ENCODE measurements at places on chromosomes 13 and 19.

DNA sequence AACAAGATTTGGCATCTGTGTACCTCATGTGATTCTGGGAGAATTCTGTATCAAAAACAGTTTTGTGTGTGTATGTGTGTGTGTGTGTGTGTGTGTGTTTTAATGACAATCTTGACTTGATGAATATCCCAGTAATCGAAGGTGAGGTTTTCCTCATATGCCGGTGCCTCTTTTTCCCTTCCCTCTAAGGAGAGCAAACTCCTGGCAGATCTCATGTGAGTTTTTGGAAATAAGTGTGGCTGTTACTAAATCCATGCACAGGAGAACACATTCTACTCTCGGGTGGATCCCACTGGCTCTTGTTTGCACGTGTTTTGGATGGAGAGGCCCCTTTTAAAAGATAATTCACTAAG, 29.0 kb upstream of the CEBPG start:
- no peak for DNase-seq

DNA sequence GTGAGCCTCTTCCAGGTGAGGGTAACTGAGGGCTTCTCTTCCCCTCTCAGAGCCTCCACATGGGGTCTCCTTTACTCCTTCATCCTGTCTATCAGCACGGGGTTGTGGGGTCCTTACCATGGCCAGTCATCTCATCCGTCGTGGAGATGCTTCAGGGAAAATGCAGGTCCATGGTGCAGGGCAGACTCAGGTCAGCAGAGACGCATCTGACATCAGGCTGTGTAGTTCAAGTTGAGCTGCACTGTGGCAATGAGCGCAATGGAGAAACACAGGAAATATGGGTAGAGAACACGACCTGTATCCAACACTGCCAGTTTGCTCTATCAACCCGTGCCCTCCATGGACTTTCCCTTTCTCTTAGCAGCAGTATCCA, 13.9 kb downstream of the LILRA5 start:
- DNase-seq: no peak

DNA sequence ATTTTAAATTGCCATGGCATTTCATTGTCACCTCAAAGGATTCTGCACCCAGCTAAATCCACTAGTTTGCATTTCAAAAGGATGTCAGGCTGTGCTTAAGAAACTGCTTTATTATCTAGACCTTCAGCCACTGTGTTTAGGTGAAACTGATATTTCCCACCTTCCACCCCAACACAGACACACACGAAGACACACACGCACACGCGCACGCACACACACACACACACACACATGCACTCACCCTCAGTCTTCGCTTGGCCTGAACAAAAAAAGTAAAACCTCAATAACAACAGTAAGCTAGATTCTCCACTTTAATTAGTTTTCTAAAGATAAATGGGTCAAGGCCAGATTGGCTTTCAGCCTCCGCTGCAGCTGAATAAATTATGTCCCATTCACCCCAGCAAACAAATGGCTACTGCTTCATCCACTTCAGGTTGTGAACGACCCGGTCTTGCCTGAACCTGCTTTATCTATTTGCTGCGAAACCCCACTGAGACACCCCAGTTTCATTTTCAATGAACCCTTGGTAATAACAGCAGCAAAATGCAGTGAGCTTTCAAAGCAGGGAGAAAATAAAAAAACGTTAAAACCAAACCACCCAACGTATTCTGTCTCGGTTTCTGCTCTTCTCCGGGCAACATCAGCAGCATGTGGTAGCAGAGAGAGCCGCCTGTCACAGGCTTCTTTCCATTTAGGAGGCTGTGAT, 166.8 kb downstream of the DCT start:
- DNase-seq: no peak

- peak; percentile 70 for DNase-seq
These were observed 74.6 kb upstream of the NPAS1 start for GRCh38 chr19:46944918-46945628.

DNA sequence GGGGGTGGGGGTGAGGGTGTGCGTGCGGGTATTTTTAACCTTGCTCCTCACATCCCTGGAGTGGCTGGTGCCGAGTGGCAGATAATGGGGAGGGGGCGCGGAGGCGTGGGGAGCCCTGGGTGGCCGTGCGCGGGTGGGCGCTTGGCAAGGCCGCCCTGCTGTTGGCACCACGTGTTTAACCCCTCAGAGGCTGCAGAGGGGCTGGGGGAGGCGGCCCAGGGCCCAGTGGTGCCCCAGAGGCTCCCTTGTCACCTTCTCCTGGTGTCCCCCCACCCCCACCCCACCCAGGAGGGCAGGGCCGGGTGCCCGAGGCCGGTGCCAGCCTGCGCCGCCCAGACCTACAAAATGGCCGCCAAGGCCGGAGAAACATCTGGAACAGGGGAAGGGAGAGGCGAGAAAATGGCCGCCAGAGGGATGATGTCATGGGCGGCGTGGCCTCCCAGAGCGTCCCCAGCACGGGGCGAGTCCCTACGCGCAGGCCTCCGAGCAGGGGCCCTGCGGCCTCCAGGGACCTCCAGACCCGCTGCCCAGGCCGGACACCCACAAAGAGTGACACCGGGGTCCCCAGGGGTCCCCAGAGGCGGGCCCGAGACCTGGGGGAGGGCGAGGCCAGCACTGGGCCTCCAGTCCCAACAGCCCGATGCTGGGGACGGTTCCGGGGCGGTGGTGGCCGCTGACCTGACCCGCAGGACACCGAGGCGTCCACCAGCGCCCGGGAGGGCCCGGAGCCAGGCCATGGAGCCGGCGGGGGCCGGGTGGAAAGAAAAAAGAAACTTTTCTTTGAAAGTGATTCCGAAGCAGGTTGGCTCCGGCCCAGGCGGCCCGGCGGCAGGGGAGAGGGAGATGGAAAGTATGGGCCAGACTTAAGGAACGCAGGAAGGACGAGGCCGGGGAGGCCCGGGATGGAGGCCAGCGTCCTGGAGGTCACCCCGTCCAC, 38.2 kb downstream of the NFIC start:
- peak; percentile 73 for DNase-seq

DNA sequence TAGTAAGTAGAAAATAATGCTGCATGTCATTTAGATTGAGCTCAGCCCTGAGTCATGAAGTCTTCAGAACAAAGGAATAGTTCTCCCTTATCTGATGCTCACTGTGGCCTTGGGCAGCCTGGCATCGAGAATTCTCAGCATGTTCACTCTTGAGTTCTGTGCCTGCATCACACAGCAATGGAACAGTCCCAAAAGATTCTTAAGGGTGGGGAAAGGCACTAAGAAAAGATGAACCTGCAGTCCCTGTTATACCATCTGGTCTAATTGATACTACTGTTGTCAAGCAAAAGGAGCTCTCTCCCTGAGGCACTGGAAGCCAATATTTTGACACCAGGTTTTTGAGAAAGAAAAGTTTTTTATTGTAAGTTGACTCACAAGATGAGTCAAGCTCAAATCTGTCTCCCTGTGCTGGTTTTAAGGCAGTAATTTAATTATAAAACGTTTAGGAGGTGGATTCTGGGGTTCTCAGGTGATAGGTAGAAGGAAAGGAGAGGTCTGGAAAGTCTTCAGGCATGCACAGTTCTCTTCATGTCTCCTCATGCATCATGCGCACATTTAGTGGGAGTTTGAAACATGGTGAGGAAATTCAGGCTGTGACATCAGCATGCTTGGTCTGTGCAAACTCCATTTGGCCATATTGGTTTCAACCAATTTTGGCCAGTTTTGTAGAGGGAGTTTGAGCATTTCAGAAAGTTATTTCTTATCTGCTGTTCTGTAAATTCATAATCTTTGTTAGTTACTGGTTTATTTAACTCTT, 38.1 kb upstream of the ZNF766 start:
- no peak for DNase-seq

- DNase-seq: no peak
These were observed 90.5 kb upstream of the ANKRD10 start for GRCh38 chr13:111005364-111005763.

DNA sequence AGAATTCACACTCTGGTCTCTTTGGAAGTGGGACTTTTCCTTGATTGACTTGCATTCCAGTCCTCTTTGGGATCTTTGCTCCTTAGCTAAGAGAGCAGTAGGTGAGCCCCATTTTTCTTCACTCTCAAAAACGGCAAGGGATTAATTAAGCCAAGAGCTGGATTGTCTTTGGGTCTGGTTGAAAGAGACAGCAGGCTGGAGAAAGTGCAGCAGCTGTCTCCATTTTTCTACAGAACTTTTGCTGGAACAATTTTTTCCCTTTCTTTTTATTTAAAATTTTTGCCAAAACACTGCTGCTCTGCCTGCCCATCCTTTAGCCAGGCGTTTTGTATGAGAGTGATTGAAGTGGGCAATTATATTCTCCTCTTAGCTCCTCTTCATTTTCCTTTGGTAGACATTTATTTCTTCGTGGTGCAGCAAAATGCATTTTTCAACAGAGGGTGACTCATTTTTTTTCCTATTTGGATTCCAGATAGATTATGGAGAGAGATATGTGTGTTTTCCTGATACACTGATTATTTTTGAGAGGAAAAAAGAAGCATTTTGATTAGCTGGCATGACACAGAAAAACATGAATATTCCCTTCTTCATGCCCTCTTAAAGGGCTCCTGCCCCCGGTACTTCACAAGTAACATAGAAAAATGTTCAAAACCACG, 371.2 kb upstream of the NBEA start:
- DNase-seq: no peak

DNA sequence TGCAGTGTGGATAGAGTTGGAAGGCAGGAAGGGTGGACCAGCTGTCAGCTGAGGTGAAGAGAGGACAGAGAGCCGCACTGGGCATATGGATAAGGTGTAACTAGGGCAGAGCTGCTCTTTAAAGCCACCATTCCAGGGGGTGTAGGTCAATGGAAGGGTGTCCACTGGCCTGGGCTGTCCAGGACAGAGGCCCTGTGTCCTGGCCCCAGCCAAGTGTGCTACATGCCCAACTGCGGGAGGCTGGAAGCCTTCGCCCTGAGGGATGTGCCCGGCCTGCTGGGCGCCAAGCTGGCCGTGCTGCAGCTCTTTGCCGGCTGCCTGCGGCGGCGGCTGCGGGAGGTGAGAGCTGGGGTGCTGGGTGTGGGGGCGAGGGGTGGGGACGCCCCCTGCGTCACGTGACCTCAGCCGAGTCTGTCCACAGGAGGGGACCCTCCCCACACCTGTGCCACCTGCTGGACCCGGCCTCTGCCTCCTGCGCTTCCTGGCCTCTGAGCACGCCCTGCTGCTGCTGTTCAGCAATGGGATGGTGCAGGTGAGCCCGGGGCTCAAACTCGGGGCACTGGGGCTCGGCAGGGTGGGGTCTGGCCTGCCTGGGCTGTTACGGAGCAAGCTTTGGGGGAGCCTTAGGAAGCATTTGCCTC, 9.8 kb downstream of the PLK5 start:
- no peak for DNase-seq

GRCh38 chr13:77720988-77721387, 23.5 kb downstream of the SLAIN1 start:
- no peak for DNase-seq

GRCh38 chr19:38170334-38170733, 53.7 kb downstream of the DPF1 start:
- no peak for DNase-seq

- DNase-seq: no peak
These were observed 2428.4 kb downstream of the PCDH9 start for GRCh38 chr13:64801768-64802167.

- no peak for DNase-seq
These were observed 5.2 kb downstream of the DKKL1 start for GRCh38 chr19:49368711-49369358.

GRCh38 chr13:31824705-31825517, 85.6 kb downstream of the RXFP2 start:
- no peak for DNase-seq

- no peak for DNase-seq
These were observed 14.5 kb downstream of the SLC46A3 start for GRCh38 chr13:28704282-28704681.

DNA sequence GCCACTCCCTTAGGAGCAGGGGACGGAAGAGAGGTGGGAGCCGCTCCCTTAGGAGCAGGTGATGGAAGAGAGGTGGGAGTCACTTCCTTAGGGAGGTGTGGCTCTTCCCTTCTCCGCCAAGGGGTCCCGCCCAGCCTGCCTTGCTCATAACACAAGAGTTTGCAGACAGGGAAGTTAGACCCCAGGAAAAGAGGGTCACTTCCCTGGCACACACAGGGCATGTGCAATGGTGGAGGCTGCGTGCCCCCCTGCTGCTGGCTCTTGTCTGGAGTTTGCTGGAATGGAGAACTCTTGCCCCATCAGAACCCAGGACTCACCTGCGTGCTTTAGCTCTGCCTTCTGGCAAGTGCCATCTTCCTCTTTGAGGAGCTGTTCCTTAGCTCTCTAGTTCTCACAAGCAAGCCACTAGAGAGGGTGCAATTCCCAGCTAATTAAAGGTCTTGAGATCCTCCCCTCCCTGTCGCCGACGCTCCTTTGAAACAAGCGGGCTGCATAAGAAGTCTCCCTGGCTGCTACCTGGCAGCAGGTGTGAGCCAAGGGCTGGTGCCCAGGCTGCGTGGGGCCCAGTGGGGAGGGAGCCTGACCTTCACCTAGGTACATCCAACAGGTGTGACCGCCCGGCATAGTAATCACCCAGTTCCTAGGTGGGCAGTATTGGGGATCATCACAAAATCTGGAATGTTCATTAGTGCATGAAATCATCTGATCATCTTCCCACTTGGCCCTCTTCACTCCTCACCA, 281.6 kb downstream of the ZNF536 start:
- no peak for DNase-seq

DNA sequence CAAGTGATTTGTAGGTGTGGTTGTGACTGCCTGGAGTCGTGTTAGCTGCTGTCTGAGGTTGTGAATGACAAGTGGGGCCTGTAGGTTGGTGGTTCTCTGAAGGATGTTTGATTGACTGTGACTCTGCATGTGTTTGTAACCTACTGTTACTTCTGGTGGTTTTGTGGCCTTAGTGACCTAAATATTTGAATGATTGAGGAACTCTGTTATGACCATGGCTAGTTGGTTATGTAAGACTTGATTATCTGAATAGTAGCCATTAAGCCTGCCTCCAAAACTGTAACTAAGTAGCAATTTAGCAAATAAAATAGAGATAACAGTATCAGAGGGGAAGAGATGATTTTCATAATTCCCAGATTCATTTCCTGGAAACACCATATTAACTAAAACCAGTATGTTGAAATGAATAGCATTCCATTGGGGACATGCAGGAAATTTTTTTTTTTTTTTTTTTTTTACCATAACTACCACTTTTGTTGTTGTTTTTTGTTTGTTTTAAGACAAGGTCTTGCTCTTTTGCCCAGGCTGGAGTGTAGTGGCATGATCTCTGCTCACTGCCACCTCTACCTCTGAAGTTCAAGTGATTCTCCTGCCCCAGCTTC, 865 bp downstream of the ZNF382 start:
- DNase-seq: no peak

- DNase-seq: no peak
These were observed 4.8 kb downstream of the PPP6R1 start for GRCh38 chr19:55253842-55254624.

DNA sequence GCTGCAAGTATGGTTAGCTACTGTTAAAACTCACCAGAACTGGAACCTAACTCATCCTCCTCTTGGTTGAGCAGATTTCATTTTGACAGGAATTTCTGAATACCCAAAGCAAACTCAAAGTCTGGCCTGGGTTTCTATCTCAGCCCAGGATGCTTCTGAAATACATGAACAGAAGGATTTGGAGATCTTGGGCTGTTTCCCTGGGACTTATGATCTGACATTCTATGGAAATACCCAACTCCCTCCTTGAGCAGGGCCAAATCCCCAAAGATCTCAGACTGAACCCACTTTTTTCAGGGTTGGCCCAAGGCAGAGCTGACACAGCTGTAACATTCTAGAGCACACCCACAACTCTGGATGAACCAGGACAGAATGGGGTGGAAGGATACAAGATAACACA, 1.1 kb upstream of the ITM2B start:
- no peak for DNase-seq

GRCh38 chr13:78657699-78658629, 991 bp downstream of the OBI1 start:
- DNase-seq: no peak

GRCh38 chr13:80462567-80462966, 121.6 kb upstream of the SPRY2 start:
- no peak for DNase-seq

Data from posterior cingulate gyrus (tissue), 11 donors.